ENCODE measurements at places on chromosomes 1 and 21.

GRCh38 chr1:225880222-225880588 is 2.0 kb downstream of the TMEM63A start:
- no peak for DNase-seq

GRCh38 chr1:21244154-21244553 is 46.1 kb downstream of the ECE1 start:
- DNase-seq = no peak

GRCh38 chr1:113659556-113659955 is 99.7 kb downstream of the PHTF1 start:
- DNase-seq = no peak

GRCh38 chr1:94323311-94324177 is 86.2 kb upstream of the ARHGAP29 start:
- DNase-seq = no peak

DNA sequence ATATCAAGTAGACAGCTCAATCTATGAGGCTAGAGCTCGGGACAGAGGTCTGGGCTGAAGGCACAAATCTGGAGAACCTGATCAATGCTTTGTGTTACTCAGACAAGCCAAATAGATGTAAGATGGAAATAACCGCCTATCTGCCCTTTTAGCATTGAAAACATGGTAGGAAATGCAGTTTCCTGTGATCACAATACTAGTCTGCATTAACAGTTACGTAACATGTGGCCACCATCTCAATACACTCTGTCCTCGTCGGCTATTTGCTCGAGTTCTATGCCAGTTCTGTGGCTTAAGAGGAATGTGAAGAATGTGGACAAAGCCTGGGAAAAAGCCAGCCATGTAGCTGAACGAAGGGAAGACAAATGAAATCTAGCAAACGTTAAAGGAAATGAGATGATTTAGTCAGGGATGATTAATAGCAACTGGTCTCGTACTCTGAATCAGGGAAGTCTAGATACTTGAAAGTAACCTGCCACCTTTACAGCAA is 73.3 kb downstream of the HSF2BP start:
- DNase-seq = peak; percentile 49

GRCh38 chr1:229480495-229480894 is 27.6 kb downstream of the NUP133 start:
- no peak for DNase-seq

GRCh38 chr1:197590687-197591086 is 184.6 kb downstream of the DENND1B start:
- no peak for DNase-seq

DNA sequence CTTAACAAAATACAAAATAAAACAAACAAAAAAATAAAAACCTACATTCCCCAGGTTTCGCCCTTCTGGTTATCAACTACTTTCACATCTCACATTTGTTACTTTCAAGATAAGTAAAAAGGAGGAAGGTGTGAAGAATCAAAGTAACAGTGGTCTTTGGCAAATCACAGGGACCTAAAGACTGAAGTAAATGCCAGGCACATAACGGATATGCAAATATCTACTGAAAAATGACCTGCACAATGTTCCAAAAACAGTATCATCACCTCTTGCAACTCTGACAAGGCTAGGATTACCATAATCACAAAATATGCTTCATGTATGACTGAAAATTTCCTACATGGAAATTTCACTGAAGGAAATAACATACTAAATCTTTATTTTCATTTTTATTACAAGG is 29.3 kb downstream of the COP1 start:
- DNase-seq = no peak

GRCh38 chr21:42222821-42223390 is 4.0 kb downstream of the ABCG1 start:
- DNase-seq = no peak

DNA sequence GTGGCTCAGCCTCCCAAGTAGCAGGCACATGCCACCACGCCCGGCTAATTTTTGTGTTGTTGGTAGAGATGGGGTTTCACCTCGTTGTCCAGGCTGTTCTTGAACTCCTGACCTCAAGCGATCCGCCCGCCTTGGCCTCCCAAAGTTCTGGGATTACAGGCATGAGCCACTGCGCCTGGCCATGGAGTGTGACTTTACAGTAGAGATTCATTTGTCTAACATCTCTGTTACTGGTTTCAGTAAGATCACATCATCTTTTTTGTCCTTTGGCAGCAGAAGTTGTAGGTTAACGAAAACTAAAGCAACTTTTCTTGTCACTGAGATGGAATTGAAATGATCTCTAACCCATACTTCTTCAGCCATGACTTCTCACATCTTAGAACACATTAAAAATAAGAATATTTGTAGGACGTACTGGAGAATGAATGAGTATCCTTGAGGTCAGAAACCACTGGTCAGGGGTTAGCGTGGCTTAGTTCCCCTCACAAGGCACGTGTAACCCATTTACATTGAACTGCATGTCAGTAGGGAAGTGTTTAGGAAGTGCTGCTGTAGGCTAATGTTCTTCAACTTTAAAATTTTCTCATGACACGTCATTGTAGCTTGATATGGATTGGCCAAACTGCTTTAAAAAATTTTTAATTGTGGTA is 75.9 kb downstream of the CAMTA1 start:
- no peak for DNase-seq
